ENCODE measurements at places on chromosomes 2 and 18.

- no peak for DNase-seq
Observed at GRCh38 chr18:40553029-40553428, 1402.0 kb upstream of the PIK3C3 start.

GRCh38 chr2:98233941-98234340 lies 112.3 kb upstream of the CNGA3 start:
- DNase-seq: no peak

- no peak for DNase-seq
Observed at GRCh38 chr18:3411854-3412268, 38.1 kb upstream of the TGIF1 start.

GRCh38 chr18:79382681-79383387 lies 12.9 kb upstream of the NFATC1 start:
- no peak for DNase-seq

DNA sequence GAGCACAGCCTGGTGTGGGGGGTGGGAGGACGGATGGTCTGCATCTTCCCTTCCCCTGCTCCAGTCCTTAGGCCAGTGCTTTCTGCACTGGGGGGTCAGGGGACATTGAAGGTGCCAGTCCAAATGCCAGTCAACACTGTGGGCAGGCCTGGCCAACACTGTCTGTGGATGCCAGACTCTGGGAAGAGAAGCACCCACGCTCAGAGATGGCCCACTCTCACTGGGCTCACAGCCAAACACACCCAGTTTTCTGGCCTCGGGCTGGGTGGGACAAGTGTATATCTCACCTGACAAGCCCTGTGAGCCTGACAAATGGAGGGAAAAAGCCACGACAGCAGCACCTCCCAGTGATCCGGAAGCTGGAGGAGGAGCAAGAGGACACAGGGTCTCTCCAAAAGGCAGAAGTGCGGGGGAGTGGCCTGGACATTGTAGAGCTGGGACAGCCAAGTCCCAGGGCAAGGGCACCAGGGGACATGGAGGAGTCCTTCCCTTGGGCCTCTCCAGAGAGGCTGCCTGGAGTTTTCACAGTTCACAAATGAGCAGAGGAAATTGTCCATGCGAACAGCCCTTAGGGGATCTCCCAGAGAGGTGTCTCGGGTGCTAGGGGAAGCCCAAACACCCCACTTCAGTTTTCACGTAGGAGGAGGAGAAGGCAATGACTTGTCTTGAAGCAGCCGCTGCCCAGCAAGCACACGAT lies 79.3 kb downstream of the SDC1 start:
- DNase-seq: no peak

DNA sequence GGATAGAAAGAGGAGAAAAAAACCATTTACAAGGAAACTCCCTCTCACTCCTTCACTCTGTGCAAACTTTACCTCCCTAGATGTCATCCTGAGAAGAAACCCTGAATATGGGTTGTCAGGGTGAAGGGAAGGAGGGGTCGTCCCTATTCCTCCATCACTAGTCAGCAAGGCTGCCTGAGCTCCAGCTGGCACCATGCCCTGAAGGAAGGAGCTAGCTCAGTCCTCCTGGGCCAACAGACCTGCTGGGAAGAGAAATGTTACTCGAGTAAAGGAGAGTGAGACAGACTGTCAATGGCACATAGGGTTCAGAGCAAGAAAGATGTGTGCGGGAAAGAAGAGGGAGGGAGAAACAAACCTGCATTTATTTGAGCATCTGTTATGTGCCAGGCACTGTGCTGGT lies 18.3 kb upstream of the EPAS1 start:
- no peak for DNase-seq

DNA sequence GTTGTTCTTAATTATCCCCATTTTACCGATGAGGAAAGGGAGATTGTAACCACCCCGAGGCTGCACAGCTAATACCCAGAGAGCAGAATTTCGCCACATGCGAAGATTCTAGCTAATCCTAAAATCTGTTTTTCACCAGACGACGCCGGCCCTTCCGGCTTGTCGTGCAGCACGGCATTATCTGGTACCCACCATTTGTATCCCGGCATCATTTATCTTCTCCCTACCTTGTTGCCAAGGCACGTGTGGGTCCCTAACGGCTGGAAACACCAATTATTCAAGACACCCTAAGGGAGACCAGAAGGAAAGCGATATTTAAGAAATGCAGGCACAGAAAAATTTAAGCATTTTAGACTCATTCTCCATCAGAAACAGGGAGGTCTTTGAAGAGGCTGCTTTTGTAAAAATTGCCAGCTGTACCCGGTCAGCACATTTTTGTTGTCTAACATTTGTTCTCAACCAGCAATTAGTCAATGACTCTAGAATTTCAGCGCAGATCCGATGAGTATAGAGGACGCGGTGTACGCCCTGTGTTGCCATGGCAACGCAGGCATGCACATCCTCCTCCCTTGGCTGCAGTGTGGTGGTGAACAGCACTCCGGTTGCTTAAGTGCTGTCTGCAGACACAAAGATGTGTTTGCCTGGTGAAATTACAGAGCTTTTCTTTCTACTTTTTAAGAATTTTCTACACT lies 111.6 kb downstream of the AGAP1 start:
- peak; percentile 93 for DNase-seq

All from NCI-H748 treated with DMSO at 0.1 percent for 48 hours (cell line).